HEK293T (cell line): ENCODE measurements at places on chromosomes 11 and 22.

- DNase-seq, result no peak
These were observed 20.4 kb upstream of the TTC12 start for GRCh38 chr11:113293936-113294335.

GRCh38 chr11:106295974-106296373 is 218.5 kb downstream of the AASDHPPT start:
- DNase-seq, result no peak

- DNase-seq, result no peak
These were observed at the start of gene CASP12 for GRCh38 chr11:104897891-104898684. Gene CASP12, minus strand, starts transcription at chr11:104898460.

DNA sequence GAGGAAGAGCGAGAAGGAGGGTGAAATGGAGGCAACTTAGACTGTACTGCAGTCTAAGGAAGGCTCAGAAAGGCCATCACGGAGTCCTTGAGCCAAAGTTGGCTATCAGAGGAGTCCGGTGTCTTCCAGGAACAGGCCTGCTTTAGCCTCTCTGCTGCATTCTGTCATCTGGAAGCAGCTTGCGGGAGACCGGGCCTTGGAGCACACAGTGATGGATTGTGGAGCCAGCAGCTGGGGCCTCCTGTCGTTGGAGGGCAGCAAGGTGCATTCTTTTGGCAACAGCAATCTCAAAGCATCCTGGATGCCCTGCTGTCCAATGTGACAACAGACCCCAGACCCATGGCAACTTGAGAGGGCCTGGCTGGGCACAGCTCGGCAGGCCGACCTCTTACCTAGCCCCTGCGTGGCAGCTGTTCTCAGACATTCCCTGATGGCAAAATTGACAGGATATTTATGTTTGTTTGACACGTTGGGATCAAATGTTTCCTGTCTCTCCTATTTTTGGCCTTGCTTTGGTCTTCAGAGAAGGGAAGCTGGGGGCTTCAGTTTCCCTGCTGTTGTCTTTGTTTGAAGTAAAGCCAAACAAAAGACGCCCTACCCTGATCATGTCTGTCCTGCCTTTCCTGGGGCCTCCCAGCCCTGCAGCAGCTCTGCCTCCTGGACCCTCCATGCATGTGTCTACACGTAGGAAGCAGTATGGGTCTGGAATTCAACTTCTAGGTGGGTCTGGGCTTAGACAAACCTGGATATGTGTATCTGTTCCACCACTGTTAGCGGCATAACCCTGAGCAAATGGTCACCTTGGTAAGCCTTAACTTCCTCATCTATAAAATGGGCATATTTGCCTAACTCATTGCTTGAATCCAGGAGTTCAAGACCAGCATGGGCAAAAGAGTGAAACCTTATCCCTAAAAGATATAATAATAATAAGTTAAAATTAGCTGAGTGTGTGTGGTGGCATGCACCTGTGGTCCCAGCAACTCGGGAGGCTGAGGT is 43.9 kb upstream of the LMO2 start:
- no peak for DNase-seq
